Activated T-cell treated with anti-CD3 and anti-CD28 coated beads, Interleukin-2, amount 50 U/mL, for 48 hours (primary cell): ENCODE measurements at places on chromosomes 3 and 15.

DNA sequence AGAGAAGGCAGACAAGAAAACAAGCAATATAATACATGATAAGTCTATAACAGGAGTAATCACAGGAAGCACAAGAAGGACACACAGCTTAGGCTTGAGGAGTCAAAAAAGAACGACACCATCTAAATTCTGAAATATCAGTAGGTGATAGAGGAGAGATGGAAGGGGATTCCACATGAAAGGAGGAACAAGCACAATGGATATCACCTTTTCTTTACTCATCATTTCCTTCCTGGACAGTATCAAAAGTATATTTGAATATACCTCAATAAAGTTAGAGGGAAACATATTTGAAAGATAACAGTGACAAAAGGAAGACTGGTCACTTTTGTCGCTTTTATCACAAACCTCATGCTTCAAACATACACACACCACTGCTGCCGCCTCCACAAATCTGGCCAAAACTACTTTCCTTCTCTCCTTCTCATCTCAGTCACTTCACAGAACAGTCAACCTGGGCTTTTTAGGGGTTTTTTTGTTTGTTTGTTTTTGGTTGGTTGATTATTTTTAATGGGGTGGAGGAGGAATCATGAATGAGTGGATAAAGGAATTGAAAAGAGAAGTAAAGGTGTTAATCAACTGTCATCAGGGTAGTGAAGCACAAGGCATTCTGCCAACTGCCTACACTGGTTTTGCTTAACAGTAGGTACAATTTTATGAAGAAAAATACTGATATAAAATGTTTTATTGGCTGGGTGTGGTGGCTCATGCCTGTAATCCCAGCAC, 18.5 kb downstream of the DENND4A start:
- DNase-seq, result no peak

DNA sequence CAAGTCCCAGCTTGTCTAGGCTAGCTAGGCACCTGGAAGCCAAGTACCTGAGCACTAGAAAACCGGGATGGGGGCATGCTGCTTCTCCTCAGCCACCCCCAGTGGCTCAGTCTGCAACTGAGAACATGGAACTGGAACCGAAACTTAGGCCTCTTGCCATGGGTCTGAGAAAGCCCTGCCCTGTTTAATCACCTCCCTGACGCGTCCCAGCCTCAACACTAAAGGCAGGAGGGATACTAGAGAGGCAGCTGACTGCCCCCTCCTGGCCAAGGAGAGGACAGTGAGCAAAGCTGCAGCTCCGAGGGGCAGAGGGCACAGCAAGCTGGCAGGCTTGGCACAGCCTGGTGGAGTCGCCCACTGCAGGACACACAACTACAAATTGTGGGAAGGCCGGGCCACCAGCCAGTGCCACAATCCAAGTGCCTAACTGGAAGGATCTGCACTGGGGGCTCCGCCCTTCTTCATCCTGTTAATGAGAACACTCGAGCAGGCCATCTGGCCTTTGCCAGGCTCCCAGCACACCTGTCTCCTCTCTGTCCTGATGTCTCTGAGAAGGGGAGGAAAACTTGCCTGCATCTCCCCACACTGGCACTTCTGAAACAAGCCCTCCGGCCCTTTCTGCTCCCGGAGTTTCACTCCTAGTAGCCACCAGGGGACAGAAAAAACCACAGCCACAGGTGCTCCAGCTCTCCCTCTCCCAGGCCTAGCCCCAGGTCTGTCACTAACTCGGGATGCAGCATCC, 53.7 kb downstream of the BDH1 start:
- peak; percentile 74 for DNase-seq

DNA sequence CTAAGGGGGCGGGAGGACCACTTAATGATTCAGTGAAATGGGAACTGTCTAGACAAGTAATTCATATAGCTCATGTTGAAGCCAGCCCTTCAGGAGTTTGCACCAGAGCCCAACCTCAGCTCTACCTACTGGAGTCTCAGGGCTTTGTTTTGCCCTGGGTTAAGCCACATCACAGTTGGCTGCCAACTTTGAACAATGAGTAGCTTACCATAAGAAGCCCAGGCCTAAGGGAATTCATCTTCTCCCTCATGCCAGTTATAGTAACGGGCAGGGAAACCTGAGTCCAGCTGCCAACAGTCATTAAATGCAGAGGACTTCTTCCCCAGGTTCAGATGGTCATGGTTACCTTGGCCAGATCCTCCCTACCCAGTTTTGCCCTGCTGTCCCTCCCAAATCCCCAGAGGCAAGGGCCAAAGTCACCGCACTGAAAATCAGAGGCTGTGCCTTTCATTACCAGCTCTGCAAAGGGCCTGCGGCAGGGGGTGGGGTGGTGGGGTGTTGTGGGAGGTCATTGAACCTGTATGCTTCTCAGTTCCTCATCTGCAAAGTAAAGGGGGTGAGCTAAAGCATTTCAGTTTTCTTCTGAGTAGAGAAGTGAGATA, 302.2 kb upstream of the NR2E3 start:
- DNase-seq, result no peak

DNA sequence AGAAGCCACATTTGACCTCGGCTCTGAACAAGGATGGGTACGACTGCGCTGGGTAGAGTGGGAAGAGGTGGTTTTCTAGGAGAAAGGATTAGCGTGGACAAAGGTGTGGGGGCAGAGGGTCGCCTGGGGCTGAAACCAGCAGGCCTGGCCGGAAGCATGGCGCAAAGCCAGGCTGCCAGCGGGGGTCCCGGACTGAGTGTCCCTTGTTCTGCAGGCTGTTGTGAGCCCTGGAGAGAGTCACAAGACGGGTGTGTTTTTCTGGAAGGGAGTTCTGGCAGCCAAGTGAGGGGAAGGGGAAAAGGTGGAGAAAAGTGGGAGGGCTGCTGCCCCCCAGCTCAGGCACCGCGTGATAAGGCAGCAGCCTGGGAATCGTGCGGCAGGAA, 98.5 kb upstream of the MEF2A start:
- DNase-seq, result no peak

DNA sequence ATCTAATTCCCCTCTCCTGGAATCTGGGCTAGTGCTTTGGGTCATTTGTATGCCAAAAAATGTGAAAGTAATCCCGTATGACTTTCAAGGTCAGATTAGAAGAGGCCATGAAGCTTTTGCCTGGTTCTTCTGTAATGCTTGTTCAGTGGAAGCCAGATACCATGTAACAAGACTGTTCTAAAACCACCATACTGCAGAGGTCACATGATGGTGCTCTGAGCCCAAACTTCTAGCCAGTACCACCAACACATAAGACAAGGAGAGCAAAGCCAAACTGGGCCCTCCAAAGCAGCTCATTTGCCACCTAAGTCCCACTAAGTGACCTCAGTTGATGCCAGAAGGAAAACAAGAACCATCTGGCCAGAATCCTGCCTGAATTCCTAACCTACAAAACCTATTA, 64.3 kb upstream of the MELTF start:
- no peak for DNase-seq

GRCh38 chr3:193114431-193115340, 126.3 kb upstream of the PLAAT1 start:
- no peak for DNase-seq

DNA sequence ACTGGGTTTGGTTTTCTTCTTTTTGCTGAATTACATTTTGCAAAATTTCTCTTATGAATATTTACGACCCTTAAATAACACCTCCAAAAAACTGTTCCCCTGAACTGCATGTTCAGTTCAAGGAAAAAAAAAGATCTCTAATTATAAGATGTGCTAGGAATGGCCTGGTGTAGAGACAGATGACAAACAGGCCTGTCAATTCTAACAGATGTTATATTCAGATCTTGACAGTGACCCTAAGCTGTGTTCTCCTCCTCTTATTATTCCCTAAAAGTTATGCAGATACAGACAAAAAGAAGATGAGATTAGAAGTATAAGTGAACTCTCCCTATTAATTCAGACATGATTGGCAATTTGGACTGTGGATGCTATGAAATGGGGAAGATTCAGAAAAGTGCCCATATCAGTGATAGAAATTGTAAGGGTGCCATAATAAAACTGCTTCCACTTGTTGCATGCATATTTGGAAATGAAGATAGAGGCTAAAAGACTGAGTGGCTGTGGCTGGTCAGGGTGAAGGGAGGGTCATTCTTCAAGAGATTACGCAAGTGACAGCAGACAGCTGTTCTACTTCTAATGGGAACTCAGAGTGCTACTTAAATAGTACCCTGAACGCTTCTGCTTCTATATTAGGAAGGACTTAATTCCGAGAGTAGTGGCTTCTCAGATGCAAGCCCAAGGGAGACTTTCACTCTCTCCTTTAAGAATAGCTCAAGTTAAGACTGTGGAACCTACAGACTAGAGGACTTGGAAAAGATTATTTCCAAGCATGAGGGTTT, 75.5 kb downstream of the ADAMTS9 start:
- no peak for DNase-seq

DNA sequence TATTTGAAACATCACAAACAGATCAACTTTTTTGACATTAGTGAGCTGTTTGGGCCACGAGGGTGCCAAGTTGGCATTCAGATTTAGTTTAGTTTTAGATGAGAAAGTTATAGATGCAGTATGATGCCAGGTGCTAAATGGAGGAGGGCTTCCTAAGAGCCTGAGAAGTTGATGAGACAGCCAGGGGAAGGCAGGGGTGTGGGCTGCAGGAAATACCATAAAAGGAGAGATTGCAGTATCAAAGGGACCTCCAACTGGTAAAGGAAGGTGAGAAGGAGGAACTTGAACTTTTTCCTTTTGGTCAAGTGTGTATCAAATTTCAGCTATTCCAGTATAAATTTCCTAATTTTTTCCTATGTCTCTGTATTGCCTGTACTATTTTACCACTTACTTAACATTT, 2.0 kb upstream of the TNIK start:
- DNase-seq, result no peak

DNA sequence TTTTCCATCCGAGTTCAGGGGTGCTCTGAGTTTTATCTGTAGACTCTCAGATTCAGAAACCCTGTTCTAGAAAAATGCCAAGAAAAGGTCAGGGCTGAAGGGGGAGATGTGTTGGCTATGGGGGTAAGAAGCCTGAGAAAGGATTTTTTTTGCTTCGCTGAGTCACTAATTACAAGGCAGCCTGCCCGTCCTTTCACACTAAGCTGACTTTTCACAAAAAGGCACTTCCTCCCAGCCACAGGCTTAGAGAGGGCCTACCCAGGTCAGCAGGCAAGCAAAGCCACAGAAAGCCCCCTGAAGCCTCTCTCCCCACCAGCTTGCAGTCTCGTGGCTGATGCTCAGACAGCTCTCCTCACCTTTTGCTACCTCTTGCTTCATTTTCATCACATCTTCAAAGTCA, 192.6 kb upstream of the PRICKLE2 start:
- DNase-seq, result no peak

DNA sequence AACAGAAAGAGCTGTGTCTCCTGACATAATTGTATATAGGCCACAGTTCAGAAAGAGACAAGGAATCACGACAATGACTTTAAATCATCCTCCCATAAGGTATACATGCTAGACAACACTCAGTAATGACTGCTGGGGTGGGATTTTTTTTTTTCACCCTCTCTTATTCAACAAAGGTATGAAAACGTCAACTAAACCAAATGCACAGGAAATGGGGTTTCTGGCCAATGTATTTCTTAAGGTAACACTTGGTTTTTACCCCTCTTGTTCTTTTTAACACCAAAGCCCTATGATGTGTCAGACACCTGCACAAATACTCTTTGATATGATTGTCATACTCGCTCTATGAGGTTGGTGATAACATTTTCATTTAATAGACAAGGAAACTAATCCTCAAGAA, 78.3 kb downstream of the MCF2L2 start:
- DNase-seq, result no peak

DNA sequence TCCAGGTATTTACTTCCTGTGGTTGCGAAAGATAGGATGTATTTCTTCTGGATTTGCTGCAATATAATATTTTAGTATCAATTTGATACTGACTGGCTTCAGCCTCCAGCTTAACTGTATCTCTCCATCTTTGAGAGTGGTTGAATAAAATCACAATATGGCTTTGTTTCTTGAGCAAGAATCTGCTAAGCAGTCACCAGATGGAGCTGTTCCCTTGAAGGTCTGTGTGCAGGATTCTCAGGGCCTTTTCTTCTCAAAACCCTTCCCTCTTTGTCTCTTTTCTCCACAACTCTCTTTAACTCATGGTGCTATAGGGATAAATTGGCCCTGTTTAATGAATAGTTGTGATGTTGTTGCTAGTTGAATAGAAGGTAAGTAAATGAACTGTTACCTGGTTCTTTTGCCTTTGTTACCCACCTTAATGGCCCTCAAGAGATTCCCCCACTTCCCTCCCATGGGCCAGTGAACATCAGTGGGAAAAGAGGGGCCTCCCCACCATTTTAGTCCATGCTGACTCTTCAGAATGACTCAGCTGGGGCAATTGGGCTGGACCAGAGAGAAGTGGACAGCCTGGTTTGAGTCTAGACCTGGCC, 34.8 kb upstream of the RAB6B start:
- no peak for DNase-seq

DNA sequence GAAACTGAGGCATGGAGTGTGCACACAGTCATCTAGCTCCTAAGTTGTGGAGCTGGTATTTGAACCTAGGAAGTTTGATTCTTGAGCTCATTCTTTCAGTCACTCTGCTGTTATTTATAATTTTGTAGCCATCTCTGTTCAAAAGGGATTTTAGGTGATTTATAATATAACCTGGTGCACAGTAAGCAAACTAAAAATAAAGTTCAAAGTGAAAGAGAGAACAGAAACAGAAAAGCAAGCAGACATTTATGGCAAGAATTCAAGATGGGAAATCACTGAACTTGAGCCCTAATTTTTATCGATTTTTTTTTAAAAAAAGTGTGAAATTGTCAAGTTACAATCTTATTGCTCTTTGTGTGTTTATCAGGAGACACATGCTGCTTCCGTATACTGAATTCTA, 71.4 kb upstream of the SLC7A14 start:
- DNase-seq, result no peak

GRCh38 chr15:79082363-79083070, 8.1 kb downstream of the RASGRF1 start:
- DNase-seq, result no peak

GRCh38 chr3:115082260-115082659, 64.8 kb downstream of the ZBTB20 start:
- DNase-seq, result no peak

DNA sequence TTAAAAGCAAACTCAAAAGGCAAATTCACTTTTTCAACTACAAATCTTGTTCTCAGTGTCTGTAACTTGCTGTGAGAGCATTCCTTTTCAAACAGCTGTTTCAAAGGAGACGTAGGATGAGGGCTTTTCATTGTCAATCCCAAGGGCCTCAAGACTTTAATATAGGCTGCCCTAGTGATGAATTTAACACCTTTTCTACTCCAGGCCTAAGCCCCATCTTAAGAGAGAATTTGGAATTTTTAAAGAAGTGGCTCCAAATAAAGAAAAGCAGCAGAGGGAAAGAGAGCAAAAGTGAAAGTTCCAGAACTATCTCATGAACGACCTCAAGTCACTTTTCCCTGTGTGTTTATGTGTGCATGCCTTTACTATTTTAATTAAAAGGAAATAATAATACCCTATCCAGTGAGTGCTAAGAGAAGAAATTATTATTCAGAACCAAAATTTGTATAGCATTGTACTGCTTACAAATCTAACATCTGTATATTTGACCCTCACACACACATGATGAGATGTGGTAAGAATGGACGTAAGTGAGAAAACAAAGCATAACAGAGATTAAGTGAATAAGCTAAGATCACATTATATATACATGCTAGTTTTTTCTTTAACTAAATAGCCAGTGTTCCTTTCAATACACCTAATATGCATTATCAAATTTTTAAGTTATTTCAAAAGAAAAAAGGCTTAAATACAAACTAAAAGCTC, 196.4 kb downstream of the VGLL3 start:
- DNase-seq, result no peak
